ENCODE measurements at places on chromosomes 6 and 20.

- no peak for DNase-seq
Observed at GRCh38 chr20:62356589-62357186, 10.4 kb downstream of the LAMA5 start.

- DNase-seq = no peak
Observed at GRCh38 chr20:10527781-10528180, 92.7 kb downstream of the SLX4IP start.

DNA sequence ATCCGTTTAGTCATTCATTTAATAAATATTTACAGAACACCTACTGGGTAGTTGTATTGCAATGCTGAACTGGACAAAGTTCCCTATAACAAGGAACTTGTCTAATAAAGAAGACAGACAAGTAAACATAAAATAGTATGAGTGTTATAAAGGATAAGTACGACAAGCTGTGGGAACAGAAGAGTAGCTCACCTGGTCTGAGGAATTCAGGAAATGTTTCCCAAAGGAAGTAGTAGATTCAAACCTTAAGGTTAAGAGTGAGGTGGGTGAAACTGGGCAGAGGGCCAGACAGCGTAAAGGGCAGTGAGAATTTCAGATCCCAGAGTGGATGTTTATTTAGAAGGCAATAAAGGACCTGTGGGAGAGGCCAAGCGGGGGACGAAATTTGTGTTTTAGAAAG, 72.3 kb upstream of the CD2AP start:
- DNase-seq = no peak

- no peak for DNase-seq
Observed at GRCh38 chr6:154506991-154507898, 3.2 kb downstream of the CNKSR3 start.

GRCh38 chr20:63941282-63942081, 14.7 kb downstream of the UCKL1 start:
- no peak for DNase-seq

DNA sequence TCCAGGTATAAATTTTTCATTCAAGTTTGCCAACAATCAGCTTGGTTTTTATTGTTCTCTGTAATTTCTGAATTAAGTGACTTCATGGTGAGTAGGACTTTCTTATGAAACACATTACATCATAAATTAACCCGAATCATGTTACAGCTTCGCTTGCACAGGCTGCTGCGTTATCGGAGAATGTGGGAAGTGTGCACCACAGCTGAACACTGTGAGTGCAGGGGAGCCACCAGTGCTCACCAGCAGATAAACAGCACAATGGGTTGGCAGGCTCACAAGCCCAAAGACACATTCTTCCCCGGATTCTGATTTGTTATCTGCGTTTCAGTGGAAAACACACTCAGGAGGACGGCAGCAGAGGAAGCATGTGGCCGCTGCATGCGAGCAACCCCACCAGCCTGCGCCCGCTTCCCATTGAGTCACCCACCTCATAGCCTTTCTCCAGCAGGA, 121.1 kb downstream of the GMDS start:
- DNase-seq = no peak

GRCh38 chr6:6893701-6894100, 214.1 kb upstream of the RREB1 start:
- DNase-seq = no peak

GRCh38 chr6:5986861-5987260, 19.9 kb downstream of the NRN1 start:
- DNase-seq = no peak

DNA sequence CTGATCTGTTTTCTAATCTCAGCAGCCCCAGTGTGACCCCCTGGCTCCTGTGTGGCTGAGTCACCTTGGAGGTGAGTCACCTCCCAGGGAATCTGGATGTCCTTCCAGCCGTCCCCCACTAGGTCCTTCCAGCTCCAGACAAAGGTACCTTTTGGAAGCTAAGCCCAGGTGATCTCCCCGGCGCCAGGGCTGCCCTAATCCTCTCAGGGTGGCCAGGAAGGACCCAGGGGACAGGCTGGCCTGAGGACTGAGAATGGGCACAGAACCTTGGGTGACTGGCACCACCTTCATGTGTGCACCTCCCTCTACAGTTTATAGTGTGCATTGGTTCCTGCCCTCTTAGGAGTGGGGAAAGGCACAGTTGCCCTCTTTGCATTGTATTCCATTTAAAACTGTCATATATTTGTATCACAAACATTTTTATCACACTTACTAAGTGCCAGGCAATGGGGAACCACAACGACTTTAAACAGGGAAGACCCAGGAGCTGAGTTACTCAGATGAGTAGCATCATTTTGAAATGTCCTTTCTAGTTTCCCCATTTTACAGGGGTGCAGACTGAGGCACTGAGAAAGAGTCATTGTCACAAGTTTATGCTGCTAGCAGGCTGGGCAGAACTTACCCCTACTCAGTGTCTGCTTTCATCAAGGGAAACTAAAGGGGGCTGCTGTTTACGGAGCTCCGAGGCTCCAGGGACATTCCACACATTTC, 2.6 kb upstream of the BPIFB4 start:
- DNase-seq = no peak

DNA sequence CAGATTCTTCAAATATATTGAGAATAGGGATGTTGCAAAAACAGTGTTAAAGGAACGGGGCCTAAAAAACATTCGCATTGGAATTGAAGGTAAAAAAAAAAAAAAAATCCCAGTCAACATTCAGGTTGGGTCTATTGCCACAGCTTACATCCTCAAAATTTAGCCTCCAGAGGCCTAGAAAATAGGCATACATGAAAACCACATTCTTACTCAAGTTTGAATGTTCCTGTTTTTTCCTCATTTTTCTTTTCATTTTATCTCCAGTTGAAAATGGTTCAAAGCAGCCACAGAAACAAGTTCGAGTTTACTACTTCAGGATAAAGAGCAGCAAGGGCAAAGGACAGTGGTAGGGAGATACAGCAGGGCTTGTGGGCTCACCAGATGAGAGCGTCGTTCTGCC, 41.9 kb downstream of the KCTD20 start:
- no peak for DNase-seq

DNA sequence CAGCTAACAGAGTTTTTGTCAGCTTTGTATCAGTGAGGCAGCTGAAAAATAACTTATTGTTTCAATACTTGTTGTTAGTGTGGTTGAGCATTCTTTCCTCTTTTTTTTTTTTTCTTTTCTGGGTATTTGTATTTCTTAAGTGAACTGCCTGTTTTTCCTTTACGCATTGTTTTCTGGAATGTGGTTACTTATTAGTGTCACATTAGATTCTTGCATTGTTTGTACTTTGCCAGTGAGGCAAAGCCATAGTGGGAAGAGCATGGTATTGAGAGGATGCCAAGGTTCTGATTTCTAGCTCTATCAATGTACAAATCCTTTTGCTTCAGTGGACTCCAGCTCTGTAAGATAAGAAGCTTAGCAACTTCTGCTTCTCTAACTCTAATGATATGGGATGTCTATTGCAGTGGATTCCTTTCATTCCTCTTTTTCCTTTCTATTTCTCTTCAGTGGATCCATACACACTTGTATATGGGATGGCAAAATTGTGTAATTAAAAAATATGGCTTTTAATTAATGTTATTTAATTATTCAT, 3.9 kb downstream of the CDKAL1 start:
- DNase-seq = no peak

DNA sequence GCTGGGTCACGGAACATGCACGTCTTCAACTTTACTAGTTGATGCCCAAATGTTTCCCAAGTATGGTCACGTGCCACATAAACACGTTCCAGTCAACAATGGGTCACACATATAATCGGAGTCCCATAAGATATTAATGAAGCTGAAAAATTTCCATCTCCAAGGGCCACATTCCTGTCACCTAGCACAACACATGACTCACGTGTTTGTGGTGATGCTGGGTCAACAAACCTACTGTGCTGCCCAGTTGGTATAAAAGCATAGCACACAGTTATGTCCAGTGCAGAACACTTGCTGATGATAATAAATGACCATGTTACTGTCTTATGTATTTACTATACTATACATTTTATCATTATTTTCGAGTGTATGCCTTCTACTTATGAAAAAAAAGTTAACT, 68.0 kb upstream of the INSM1 start:
- no peak for DNase-seq

GRCh38 chr20:19453862-19454261, 241.4 kb downstream of the SLC24A3 start:
- no peak for DNase-seq

GRCh38 chr6:50840811-50841192, 22.1 kb downstream of the TFAP2B start:
- no peak for DNase-seq

- DNase-seq = no peak
Observed at GRCh38 chr6:142381181-142381580, 79.4 kb downstream of the ADGRG6 start.

GRCh38 chr6:25387483-25387882, 108.3 kb downstream of the CARMIL1 start:
- DNase-seq = no peak

GRCh38 chr6:125759959-125760457, 10.6 kb downstream of the HEY2 start:
- DNase-seq = no peak

DNA sequence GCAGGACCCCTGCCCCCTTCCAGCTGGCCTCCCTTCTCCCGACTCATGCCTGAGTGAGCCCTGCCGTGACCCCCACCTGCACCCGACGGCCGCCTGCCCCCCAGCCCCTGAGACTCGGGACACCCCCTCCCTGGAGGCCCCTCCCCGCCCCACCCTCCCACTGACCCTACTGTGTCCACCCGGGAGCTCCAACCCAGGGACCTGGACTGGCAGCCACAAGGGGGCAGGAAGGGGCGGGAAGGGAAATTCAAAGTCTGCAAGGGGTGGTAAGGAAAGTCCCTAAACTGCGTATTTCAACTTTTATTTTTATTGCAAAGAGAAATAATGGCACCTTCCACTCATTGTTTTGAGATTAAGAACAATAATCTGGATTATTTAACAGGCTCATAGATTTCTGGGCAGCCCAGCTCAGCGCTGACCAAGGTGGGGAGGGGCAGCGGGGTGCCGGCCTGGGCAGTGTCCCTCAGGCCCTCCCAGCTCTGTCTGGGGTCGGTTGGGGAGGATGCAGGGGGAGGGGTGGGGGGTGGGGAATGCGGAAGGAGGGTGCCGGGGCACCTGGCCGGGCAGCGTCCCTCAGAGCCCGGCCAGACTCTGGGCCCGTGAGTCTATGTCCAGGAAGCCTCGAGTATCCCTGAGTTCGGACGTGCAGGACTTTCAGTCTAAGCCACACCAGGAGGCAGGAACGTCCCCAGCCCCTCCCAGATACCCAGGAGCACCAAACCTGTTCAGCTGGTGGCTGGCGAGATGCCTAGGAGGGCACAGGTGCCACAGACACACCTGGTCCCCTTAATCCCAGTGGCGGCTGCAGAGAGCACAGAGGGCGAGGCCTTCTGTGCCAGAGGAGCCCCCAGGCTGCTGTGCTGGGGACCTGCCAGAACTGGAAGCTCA, 1.3 kb upstream of the PTK6 start:
- no peak for DNase-seq

- peak; percentile 51 for DNase-seq
Observed at GRCh38 chr6:138086573-138087196, 20.5 kb downstream of the PERP start.

GRCh38 chr6:56474532-56474931, 168.2 kb downstream of the DST start:
- DNase-seq = no peak

GRCh38 chr20:739736-740135, 28.6 kb downstream of the SLC52A3 start:
- no peak for DNase-seq

GRCh38 chr20:21632031-21632734, 73.3 kb upstream of the PAX1 start:
- no peak for DNase-seq

GRCh38 chr20:10412591-10413408, 21.2 kb downstream of the MKKS start:
- DNase-seq = peak; percentile 3

DNA sequence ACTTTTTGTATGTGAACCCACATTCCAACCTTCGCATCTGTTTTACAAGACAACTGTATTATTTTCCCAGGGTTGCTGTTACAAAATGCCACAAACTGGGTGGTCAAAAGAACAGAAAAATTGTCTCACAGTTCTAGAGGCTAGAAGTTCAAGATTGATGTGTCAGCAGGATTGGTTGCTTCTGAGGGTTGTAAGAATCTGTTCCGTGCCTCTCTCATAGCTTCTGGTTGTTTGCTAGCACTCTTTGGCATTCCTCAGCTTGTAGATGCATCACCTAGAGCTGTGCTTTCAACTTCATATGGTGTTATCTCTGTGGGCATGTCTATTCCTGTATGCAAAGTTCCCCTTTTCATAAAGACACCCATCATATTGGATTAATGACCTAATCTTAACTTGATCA, 1067.2 kb downstream of the EPHA7 start:
- no peak for DNase-seq

- DNase-seq = no peak
Observed at GRCh38 chr6:110449541-110449895, 26.9 kb downstream of the SLC22A16 start.

GRCh38 chr20:4267242-4267641, 251.9 kb upstream of the RNF24 start:
- no peak for DNase-seq

DNA sequence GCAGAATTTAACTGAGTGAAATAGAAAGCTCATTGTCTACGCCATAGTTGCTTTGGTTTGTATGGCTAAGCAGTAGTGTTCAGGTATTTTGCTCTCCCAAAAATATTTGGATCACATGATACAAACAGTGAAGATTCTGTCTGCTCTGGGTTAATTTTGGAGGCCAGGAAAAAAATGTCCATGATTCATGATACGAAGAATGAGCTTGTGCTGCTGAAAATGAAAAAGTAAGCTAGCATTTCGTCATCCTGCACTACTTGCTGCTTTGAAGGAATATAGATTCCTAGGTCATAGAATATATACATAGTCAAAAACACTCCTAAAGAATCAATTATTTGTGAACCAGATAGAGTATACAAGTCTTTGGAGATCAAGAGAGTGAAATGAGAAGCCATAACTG, 8.3 kb downstream of the WRNIP1 start:
- DNase-seq = no peak

DNA sequence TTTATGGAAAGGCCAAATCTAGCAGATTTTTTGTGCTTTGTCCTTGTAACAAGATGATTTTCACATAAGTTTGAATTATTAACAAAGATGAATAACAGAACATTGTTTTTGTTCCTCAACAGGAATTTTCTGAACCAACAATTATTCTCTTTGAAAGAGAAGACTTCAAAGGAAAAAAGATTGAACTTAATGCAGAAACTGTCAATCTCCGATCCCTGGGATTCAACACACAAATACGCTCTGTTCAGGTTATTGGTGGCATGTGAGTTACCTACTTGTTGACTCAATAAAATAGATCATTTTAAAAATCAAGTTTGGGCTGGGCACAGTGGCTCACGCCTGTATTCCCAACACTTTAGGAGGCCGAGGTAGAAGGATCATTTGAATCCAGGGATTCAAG, 70.9 kb downstream of the RTN4IP1 start:
- DNase-seq = no peak

Data from brain microvascular endothelial cell (primary cell).